Thyroid gland (tissue), 4 donors: ENCODE measurements at places on chromosomes 6 and 20.

GRCh38 chr6:51996296-51996947 is 91.0 kb downstream of the PKHD1 start:
- DNase-seq = no peak

DNA sequence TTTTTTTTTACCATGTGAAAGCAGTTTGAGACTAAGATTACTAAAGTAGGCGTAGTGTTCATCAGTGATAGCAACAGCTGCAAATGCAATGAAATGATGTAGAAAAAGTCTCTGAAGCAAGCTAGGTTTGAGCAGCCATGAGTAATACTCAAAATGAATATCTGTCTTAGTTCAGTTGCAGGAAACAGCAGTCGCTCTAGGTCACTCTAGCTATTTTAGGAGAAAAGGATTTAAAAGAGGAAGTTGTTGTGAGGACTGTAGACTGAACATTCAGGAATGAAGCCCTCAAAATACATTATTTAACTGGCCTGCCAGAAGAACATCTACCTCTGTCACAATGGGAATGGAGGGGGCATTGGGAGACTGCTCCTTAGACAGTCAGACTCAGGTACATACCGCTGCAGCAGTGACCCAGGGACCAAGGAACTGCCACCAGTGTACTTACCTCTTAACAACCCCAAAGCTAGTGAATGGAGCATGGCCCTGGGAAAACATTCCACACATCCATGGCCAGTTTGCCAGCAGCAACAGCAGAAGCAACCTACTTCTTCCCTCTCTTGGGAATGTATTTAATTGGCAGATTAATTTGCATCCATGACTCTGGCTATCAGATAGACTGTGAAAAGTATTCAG is 243.0 kb upstream of the KHDRBS2 start:
- no peak for DNase-seq

- no peak for DNase-seq
Observed at GRCh38 chr6:142637624-142638351, 307.2 kb downstream of the HIVEP2 start.

GRCh38 chr6:2085657-2086056 is 159.7 kb downstream of the GMDS start:
- DNase-seq = no peak

- no peak for DNase-seq
Observed at GRCh38 chr6:8082954-8083858, 19.0 kb upstream of the BLOC1S5 start.

- no peak for DNase-seq
Observed at GRCh38 chr6:2651536-2651935, 99.2 kb downstream of the MYLK4 start.

DNA sequence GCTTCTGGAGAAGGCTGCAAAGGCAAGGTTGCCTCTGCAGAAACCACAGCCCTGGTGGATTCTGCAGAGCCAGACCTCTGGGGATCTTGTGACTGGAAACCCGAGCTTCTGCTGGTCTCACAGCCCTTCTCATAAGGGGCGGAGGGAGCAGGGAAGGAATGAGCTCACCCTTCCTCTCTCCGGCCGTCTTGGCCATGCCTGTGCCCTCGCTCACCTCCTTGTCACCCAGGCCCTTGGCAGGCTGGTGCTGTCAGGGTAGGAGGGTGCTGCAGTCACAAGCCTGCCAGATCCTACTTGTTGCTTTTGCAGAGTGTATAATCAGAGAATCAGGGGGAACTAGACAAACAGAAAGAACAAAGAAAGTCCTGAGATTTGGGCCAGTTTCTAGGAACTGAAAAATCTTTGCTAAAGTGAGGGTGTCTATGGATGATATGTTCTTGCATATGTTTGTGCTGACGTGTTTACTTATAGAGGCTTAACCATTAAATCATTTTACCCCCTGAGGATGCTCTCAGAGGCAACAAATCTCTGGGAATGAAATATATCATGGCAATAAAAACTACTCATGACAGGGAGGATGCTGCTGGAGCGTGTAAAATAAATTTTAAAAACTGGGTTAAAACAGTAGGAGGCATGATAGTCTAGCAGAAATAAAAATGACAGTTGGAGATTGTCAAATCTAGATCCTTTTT is 244.9 kb upstream of the SOX4 start:
- DNase-seq = peak; percentile 91

DNA sequence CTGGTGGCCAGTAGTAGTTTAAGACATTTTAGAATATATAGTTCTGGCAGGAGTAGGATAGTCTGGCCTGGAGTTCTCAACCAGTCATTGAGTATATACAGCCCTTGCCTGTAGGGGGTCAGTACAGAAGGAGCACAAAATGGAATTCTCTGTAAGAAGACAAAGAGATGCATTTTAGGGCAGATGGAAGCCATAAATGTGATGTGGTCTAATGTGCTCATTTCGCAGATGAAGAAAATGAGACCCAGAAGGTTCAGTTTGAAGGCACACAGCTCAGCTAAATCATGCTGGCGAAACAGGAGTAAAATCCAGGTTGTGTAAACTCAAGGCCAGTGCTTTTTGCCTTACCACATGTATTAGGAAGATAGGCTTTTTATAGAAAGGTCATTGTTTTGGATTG is 29.6 kb downstream of the QKI start:
- no peak for DNase-seq

DNA sequence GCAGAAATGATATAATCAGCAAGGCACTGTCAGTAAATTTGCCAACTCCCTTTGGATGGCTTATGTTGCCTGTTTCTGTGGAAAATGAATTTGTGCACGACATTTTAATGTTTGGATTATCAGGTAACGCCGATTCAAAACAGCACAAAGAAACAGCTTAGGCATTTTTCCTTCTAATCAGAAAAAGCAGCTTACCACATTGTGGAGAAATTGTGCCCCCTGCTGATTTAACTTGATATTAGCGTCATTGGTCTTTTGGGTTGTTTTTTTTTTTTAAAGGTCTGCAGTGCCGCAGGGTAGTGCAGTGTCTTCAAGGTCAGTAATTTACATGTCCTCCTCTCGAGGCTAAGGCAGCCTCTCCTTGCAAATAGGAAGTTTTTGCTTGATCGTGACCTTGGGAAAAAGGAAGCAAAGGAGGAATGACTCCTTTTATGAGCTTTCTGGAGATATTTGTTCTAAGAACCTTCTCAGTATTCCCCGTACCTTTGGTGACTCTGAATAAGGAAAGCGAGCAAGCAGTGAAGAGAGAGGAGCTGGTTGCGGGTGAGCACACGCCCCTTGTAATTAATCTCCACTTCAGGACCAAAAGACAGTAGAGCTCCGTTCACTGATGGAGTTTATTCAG is 79.1 kb downstream of the ELOVL4 start:
- DNase-seq = peak; percentile 9

DNA sequence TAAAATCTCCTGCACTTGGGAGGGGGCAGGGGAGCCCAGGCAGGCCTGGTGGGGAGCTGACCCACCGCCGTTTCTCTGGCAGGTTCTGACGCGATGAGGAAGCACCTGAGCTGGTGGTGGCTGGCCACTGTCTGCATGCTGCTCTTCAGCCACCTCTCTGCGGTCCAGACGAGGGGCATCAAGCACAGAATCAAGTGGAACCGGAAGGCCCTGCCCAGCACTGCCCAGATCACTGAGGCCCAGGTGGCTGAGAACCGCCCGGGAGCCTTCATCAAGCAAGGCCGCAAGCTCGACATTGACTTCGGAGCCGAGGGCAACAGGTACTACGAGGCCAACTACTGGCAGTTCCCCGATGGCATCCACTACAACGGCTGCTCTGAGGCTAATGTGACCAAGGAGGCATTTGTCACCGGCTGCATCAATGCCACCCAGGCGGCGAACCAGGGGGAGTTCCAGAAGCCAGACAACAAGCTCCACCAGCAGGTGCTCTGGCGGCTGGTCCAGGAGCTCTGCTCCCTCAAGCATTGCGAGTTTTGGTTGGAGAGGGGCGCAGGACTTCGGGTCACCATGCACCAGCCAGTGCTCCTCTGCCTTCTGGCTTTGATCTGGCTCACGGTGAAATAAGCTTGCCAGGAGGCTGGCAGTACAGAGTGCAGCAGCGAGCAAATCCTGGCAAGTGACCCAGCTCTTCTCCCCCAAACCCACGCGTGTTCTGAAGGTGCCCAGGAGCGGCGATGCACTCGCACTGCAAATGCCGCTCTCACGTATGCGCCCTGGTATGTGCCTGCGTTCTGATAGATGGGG is 3.0 kb downstream of the PRND start:
- no peak for DNase-seq

- DNase-seq = no peak
Observed at GRCh38 chr6:104639668-104640067, 220.1 kb downstream of the HACE1 start.

- DNase-seq = peak; percentile 16
Observed at GRCh38 chr20:44776980-44777379, 31.3 kb downstream of the KCNK15 start.

DNA sequence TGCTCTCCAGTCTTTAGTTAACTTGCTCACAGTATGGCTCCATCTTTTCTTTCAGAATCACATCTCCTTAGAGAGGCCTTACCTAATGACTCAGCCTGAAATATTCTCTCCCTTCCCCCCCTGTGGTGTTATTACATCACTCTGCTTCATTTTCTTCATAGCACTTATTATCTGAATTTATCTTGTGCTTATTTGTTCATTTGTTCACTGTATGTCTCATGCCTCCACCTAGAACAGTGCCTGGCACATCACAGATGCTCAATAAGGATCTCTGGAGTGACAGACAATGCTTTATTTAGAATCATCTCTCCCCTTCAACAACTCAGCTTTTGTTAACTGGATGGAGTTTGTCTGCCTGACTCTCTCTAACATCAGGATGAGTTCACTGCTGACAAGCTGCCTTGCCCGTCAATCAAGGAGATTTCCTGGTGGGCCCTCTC is 96.6 kb upstream of the MAN1A1 start:
- no peak for DNase-seq

DNA sequence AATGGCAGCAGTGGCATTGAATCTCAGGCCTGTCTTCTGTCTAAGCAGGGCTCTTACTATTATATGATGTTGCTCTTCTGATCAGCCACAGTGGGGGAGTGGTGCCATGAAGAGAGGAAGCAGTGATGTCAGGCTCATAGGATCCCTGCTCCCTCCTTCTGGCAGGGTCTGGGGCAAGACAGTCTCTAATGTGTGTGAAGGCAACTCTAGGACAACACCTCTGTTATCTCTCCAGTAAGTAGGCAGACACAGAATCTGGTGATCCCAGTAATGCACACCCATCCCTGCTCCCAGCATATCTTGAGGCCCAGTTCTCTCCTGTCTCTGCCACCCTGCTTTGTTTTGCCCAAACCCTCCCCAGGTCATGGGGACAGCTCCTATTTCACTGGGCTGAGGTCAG is 8.8 kb downstream of the C20orf202 start:
- DNase-seq = no peak

GRCh38 chr20:32999603-33000250 is 4.5 kb downstream of the SUN5 start:
- DNase-seq = no peak

GRCh38 chr6:104537180-104537579 is 322.5 kb downstream of the HACE1 start:
- no peak for DNase-seq

GRCh38 chr20:1336699-1337367 is 7.9 kb upstream of the SDCBP2 start:
- DNase-seq = peak; percentile 94

GRCh38 chr6:14763139-14763538 is 482.7 kb upstream of the JARID2 start:
- no peak for DNase-seq

- DNase-seq = peak; percentile 36
Observed at GRCh38 chr20:24870881-24871280, 78.2 kb upstream of the CST7 start.

- no peak for DNase-seq
Observed at GRCh38 chr20:9884666-9885065, 45.8 kb upstream of the PAK5 start.

DNA sequence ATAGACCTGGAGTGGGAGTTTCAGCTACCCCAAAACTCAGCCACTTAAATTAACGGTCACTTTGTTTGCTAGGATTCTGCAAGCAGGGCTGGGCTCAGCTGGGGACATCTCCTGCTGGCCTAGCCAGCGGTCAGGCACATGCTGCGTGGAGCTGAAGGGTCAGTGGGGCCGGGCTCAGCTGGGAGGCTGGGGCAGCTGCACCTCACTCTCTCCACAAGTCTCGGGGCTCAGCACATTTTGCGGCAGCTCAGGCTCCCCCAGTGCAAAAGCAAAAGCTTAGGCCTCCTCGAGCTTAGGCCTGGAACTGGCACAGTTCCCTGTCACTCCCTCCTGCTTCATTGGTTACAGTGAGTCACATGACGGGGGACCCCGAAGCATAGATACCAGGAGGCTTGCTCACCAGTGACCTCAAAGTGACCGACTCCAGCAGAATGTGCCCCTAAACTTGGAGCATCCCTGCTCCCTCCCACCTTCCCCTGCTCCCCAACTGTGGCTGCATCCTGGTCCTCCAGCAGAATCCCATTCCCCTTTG is 80.6 kb upstream of the CST7 start:
- no peak for DNase-seq

- DNase-seq = no peak
Observed at GRCh38 chr20:15033269-15033668, 695.9 kb upstream of the FLRT3 start.

- no peak for DNase-seq
Observed at GRCh38 chr6:147950623-147950987, 392.0 kb upstream of the SASH1 start.

DNA sequence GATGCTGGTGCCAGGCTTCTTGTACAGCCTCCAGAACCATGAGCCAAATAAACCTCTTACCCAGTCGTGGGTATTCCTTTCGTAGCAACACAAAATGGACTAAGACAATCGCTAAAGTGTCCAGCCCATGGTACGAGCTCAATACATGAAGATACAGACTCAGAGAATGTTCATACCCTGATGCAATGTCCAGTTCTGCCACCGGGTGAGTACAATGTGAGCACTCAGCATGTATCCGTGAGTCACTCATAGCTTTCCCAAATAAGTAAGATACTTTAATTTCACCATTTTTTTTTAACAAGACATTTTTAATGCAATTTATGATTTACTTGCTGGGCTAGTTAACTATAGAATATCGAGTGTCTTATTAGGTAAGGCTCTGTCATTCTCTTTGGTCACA is 26.7 kb upstream of the PDE10A start:
- DNase-seq = no peak

- no peak for DNase-seq
Observed at GRCh38 chr6:133275213-133275612, 34.1 kb downstream of the EYA4 start.

GRCh38 chr6:24980507-24981385 is 45.0 kb upstream of the RIPOR2 start:
- no peak for DNase-seq

- no peak for DNase-seq
Observed at GRCh38 chr20:42846784-42847490, 342.8 kb downstream of the PTPRT start.

DNA sequence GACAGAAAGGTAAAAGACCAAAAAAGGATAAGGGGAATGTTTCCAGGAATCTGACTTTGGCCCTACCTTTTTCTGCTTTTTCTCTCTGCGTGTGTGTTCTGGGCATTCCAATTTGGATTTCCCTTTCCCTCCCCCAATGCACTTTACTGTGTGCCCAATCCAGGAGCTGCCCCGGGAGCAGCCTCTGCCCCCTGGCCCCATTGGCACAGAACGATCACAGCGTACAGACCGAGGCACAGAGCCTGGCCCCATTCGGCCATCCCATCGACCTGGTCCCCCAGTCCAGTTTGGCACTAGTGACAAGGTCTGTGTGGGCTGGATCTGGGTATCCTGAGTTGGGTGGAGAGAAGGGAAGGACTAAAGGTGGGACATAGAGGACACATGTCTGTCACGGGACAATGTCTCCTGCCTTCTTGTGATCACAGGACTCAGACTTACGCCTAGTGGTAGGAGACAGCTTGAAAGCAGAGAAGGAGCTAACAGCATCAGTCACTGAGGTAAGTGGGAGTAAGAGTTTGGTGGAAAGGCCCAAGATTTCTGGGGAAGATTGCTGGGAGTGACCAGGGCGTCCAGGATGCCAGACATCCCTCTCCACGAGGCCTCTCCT is 14.6 kb downstream of the PRRC2A start:
- no peak for DNase-seq

- no peak for DNase-seq
Observed at GRCh38 chr6:17292600-17293133, 11.5 kb downstream of the RBM24 start.
